ENCODE measurements at places on chromosomes 3 and 15.
A peak's percentile ranks its signal among the peaks of the same experiment; 100 is the strongest.

DNA sequence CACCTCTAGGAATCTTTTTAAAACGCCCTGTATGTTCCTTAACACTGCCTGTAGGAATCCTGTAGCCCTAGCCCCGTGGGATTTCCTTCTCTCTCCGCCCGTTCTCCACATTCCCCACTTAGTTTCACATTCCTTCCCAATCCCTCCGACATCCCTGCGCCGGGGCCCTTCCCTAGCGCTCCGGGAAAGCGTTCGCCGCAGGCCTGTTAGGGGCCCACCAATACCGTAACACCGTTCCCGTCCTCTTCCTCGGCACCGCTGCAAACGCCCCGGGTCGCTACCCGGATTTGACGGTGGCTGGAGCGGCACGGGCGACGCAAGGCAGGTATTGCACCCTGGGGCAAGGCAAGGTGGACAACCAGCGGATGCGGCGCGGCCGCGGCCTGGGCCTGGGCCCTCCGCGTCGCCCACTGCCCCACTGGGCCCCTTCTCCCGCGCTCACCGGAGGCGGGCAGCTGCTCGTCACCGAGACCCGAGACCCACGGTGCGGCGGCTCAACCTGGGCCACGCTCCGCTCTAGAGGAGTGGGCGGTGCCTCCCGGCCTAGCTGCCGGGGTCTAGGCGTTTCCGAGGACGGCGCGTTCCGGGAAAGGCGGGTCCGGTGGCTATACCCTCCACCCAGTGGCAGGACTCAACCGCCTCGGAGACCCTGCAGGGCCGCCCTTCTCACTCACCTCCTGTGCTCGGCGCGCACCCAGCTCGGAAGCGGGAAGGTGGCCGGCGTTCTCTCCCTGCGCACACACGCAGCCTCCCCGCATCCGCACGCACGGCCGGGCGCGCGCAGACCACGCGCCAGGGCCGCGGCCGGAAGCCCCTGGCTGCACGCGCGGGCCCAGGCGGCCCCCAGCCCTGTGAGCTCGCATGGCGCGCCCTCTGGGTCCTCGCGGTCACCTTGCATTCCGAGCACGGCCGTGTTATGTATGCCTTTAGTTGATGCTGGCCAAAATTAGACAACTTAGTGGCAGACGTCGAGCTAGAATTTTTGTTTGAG is at the start of gene B3GALNT1:
B3GALNT1 (minus strand) TSS at position 789 of the 991 bp plus-strand sequence. CDS start 18,595 bp downstream, outside the sequence.
- peak; percentile 3 for DNase-seq

GRCh38 chr3:29488922-29489321 is 208.1 kb downstream of the RBMS3 start:
- DNase-seq: no peak

GRCh38 chr3:73772076-73772886 is 147.5 kb upstream of the PDZRN3 start:
- no peak for DNase-seq

DNA sequence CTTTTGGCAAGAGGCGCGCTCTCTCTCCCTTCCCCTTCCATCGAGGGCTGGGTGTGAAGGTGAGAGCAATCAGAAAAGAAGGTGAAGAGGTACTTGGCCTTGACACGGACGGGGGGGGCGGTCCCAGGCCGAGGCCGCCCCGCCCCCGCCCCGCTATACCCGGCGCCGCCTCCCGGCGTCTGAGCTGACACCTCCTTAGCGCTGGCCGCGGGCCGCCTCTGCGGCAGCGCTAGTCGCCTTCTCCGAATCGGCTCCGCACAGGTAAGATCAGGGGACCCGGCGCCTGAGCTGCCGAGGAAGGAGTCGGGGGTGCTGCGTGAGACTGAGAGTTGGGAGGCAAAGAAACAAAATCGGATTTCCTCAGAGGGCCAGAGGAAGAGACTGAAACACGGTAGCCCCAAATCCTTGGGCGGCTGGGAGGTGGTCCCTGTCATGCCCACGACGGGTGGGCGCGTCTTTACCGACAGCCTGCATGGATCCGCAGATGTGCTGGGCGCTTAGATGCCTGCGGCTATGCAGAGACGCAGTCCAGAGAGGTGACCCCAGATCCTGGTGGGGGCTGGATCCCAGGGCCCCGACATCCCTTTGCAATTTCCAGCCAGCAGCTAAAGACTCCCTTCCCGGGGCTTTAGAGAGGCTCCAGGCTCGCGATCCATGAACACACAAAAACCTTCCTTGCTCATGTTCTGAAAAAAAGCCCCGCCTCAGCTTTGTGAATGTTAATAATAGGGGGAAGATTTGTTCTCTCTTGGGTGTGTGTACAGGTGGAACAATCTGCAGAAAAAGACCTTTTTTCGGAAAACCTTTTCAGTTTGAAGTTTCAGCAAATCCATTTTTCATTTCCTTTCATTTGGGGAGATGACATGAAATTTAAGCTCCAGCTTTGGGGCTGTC is at the start of gene ENTPD3:
ENTPD3 (plus strand) TSS at position 184 of the 894 bp plus-strand sequence. CDS start 874 bp downstream, outside the sequence.
- peak; percentile 24 for DNase-seq

- DNase-seq: no peak
Observed at GRCh38 chr15:33243869-33244268, 49.4 kb upstream of the FMN1 start.

- DNase-seq: no peak
Observed at GRCh38 chr15:87764461-87765240, 491.9 kb downstream of the NTRK3 start.

GRCh38 chr3:12931273-12931905 is 90.0 kb upstream of the RPL32 start:
- DNase-seq: no peak

- DNase-seq: no peak
Observed at GRCh38 chr15:95558131-95558530, 772.4 kb upstream of the NR2F2 start.

DNA sequence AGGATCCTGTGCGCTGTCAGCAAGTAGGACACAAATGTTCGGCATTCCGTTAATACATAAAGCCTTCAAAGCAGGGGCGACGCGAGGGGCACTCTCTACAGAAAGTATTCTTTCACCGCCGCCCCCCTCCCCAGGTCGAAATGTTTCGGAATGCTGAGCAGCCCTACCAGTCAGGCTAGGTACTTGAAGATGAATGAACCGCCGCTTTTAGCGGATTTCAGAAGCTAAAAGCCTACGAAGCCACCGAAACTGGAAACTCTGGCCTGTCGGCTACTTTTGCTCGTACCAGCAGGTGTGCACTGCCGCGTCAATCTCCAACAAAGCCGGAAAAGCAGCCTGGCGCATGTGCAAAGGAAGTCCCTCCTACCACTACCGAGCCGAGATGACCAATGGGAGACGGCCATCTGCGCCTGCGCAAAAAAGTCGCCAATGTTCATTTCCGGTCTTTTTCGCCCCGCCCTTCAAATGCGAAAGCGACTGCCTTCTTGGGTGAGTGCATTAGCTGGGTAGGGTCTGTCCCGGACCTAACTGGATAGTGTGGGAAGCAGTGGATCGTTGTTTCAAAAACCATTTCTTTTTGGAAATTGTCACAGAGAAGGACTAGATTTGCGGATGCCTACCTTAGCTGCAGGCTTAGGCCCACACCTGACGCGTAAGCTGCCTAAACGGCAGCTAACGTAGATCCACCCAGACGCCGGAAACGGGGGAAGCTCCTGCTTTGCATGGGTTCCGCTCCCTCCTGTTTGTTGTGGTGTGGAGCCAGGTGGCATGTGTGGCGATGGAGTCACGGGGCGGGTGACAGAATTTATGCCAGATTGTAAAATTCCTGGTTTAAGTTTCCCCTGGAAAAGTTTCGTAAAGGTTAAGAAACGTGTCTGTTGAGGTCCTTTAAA is at the start of gene WDR5B:
WDR5B (minus strand) TSS at position 301 of the 893 bp plus-strand sequence. CDS start 534 bp downstream, outside the sequence.
- peak; percentile 96 for DNase-seq

DNA sequence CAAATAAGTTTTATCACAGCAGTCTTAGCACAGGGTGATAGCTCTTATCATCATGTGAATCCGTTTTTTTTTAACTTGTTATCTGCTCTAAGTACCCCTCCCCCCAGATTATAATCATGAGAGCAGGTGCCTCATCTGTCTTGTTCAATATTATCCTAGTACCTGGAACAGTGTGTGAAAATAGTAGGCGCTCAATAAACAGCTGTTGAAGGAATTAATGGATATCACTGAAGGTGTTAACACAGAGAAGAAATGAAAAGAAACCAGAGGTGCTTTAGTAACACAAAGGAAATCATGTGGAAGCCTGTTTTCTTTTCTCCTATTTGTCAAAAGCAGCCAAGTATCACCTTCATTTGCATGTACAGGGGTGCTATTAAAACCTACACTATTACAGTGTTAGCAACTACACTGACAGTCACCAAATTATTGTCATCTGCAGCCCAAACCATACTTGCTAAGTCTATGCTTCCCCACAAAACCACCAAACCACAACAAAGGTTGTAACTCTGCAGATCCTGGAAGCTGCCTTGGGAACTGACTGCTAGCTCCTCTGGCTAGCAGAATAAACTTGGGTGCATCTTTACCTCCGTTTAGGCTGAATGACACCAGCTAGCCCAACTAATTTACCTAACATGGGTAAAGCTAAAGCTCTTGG is 2.9 kb downstream of the XPC start:
- peak; percentile 26 for DNase-seq

DNA sequence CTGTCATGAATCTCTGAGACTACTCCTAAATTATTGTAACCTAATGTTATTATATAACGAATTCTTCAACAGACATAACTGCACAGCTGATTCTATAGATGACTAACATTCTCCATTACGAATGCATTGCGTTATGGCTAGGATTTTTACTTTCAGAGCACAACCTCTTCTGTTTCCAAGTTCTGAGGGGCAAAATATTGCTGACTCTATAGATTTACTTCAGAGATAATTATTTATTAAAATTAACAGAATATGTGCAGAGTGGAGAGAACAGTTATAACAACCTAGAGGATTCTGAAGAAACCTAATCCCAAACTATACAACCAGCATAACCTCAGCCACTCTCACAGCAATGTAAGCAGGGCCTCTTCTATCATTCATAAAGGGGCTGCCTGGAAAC is 25.9 kb downstream of the SLITRK3 start:
- no peak for DNase-seq

GRCh38 chr3:97981886-97982285 is 9.7 kb upstream of the RIOX2 start:
- no peak for DNase-seq

DNA sequence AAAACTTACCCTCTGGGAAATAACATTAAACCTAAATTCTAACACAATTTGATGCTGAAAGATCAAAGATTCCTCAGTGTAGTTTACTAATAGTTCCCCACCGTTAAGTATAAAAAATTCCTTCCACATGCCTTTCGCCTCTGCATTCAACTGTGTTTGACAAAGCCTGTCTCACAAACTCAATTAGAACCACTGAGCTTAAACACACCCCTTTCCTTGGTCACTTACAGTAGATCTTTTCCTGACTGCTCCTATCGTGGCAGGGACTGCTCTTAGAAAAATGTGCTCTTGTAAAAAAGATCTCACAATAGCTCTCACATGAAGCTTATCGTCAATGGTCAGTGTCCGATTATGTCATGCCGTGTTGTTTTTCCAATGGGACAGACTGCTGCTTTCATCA is 8.9 kb upstream of the KBTBD8 start:
- no peak for DNase-seq
